GM13977 (cell line): ENCODE measurements at places on chromosomes 1 and 21.

DNA sequence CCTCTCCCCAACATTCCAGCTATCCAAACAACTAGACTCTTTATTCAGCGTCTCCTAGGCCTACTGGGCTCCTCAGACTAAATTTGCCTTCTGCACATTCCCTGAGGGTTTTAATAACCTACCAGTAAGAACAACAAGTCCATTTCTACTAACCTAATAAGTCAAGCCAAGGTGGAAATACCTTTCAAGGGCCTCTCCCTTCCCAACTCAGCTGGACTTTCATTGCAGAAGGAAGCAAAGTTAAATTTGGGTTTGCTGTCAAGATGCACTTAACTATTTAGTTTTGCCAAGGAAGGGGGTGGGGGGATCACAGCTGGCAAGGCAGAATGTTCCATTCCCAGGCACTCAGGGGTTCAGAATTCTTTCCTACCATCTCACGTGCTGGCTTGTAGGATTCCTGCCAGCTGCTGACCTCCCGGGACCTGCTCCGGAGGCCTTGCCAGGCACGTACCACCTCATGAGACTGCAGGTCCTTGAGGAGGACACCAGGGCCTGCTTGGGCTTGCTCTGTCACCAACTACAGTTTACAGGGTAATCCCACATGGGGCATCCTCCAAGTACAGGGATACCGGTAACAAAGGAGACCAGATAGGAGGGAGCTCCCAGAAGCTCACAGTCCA, 29.8 kb downstream of the SLC30A1 start:
- no peak for DNase-seq

GRCh38 chr1:23911921-23912320, 1.2 kb downstream of the CNR2 start:
- DNase-seq = no peak

DNA sequence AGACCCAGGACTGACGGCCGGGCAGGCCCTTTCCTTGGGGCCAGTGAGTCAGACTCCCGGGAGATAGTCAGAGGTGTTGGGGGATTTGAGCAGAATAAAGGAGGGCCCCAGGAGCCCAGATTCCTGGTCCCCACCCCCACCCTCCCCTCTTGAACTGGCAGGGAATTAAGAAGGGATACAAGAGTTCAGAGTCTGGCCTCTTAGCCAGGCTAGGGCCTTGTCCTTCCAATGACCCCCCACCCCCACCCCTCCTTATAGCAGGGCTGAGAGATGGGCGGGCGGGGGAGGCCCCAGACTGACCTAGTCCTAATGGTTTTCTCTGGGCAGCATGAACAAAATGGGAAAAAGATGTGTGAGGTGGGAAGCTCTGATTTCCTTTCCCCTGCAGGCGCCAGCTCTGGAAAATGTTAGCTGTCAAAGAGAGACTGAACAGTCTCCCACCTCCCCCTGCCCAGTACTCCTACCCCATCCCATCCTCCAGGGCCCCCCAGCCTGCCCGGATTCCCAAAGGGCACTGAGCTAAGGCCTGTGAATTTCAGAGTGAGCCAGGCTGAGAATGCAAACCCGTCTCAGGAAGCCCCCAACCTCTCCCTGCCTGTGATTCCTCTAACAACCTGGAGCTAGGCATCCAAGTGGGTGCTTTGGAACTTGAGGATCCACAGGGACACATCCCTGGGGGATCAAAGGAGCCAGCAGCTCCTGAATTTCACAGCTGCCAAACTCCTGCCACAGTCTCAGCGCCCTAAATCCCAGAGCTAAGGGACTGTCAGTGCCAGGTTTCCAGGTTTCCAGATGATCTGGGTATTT, 5.8 kb upstream of the CRABP2 start:
- DNase-seq = no peak

GRCh38 chr21:46180778-46181391, 3.4 kb downstream of the SPATC1L start:
- DNase-seq = peak; percentile 11

DNA sequence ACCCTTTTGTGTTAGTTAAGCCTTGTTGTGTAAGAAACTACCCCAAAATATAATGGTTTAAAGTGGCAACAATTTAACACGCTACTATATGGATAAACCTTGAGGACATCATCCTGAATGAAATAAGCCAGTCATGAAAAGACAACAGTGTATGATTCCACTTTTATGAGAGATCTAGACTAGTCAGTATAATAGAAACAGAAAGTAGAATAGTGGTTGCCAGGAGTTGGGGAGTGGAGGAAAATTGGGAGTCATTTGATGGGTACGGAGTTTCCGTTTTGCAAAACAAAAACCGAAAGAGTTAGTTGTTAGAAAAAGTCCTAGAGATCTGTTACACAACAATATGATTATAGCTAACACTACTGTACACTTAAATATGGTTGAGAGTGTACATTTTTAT, 16.0 kb upstream of the CHIA start:
- DNase-seq = no peak
